ENCODE measurements at places on chromosomes 1 and 21. TPM values are rescaled to one million over a fixed set of nuclear protein-coding genes. Genes with fewer than 3 reads are reported as not detected.

GRCh38 chr1:196323869-196324268 is 284.4 kb downstream of the KCNT2 start:
- no peaks in the 10 kb centered on the region for H3K4me1 ChIP-seq
- no peaks in the 10 kb centered on the region for H3K36me3 ChIP-seq
- no peak for DNase-seq
- H3K4me3 ChIP-seq: no peak overlapping the region
- H3K27me3 ChIP-seq: no peaks in the 10 kb centered on the region
- no peak overlapping the region for H3K27ac ChIP-seq

DNA sequence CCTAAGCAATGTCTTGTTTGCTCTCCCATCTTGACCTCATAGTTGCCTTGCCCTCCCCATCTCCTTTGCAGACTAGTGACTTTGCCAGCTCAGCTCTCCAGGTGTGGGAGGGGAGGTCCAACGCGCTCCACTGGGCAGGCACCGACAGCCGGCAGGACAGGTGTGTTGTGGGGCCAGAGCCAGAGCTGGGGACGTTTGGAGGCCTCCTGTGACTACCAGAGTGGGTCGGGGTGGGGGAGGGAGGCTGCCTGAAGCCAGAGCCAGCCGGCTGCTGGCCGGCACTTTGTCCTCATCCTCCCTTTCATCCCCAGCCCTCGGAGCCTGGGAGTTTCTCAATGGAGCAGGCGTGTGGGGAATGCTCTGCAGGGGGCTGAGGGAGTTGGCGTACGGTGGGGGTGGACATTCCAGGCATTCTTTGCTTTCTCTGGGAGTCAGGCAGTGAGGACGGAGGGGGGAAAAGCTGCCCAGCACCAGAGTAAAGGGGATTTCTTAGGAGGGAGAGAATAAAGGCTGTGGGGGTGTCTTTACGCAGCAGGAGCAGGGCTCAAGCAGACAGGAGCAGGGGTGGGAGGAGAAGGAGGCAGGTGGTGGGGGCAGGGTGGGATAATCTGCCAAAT is 20.2 kb downstream of the NUAK2 start:
- DNase-seq: no peak
- H3K27ac ChIP-seq: peak overlapping the region; percentile 34
- no peaks in the 10 kb centered on the region for H3K36me3 ChIP-seq

DNA sequence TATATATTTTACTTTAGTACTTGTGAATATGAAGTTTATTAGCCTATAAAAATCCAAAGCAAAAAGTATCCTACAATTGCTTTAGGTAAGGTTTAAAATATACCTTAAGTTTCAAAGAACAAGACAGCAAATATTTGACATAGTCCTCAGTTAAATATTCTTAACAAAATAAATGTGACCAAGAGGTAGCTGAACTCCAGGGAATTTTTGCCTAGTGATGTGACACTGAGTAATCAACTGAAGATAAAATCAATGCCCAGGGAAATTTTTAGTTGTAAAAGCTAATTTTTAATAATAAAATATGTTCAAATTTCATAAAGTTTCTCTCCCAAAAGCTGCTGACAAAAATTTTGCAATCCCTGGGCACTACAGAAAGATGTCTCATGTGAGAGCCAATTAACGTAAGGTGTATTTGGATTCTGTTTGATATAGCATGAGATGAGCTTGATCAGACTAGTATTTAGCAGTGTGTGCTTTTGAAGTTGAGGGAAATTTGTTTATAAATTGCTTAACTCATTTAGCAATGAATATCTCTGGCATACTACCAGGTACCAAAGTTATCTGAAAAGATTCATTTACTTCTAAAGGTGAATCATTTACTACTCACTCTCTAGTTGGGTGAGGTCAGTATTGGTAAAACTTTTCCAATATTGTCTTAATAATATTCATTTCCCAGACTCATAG is 80.2 kb upstream of the PALMD start:
- H3K27ac ChIP-seq: no peak overlapping the region
- no peaks in the 10 kb centered on the region for H3K4me1 ChIP-seq
- no peak overlapping the region for H3K4me3 ChIP-seq
- H3K36me3 ChIP-seq: no peaks in the 10 kb centered on the region

GRCh38 chr1:169186106-169186505 is 79.6 kb downstream of the ATP1B1 start:
- no peak overlapping the region for H3K4me3 ChIP-seq
- no peaks in the 10 kb centered on the region for H3K27me3 ChIP-seq
- no peaks in the 10 kb centered on the region for H3K4me1 ChIP-seq

DNA sequence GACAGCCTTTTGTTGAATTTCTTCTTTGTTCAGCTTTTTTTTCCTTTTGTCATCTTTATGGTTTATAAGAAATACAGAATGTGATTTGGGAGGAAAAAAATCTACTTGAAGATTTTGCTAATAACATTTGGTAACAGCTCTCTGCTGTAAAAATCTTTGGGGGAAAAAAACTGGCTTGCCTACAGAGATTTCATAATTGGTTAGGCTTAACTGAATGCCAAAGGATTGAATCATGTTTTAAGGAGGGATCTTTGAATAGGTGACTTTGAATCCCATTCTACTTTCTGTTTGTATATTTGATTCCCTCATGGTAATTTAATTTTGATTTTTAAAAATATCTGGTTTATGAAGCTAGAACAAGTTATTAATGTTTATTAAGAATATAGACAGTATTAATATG is 3.2 kb downstream of the BTF3L4 start:
- DNase-seq: no peak
- H3K27me3 ChIP-seq: no peaks in the 10 kb centered on the region
- peaks cover 32% of the 10 kb centered on the region for H3K4me1 ChIP-seq

DNA sequence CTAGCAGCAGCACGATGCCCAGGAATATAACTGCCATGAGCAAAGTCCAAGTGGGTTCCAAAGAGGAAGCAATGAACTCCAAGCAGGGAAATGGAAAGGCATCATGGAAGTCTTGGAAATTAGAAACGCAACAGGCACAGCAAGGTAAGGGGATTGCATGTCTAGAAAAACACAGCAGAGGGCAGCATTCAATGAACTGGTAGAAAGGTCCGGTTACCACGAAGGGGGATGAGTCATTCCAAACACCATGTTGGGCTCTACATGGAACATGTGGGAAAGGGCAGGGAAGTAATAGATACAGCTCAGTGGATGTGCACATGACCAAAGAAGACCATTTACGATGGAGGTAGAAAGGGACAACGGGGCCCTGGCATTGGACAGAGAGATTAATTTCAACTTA is 36.4 kb downstream of the RXRG start:
- H3K27me3 ChIP-seq: no peaks in the 10 kb centered on the region
- H3K4me3 ChIP-seq: no peak overlapping the region
- no peak overlapping the region for H3K27ac ChIP-seq
- H3K36me3 ChIP-seq: no peaks in the 10 kb centered on the region
- no peak for DNase-seq
- no peaks in the 10 kb centered on the region for H3K4me1 ChIP-seq

The G0S2 gene
- total RNA-seq: 11.0 TPM

The OPRD1 gene
- not detected for total RNA-seq
